A549 treated with Hydrocortisone at 1 μM for 4 hours (cell line): ENCODE measurements at places on chromosomes 12 and 14. TPM values are rescaled to one million over a fixed set of nuclear protein-coding genes. Genes with fewer than 3 reads are reported as not detected.

ZDHHC22 gene
- total RNA-seq, result 0.18 to 0.37 TPM (median 0.23 TPM) in 5 replicates

EXOC3L4 gene
- 1.0 to 2.8 TPM (median 1.7 TPM) in 5 replicates for total RNA-seq

FZD10 gene
- total RNA-seq, result not detected in 5 replicates

CYP27B1 gene
- total RNA-seq, result 2.0 to 3.3 TPM (median 2.2 TPM) in 5 replicates

PRPF39 gene
- 16.0 to 23.9 TPM (median 19.8 TPM) in 5 replicates for total RNA-seq

SLC17A8 gene
- 0.12 TPM in 1 of 5 replicates, not detected in the others for total RNA-seq
